ENCODE measurements at places on chromosomes 5 and 9.

DNA sequence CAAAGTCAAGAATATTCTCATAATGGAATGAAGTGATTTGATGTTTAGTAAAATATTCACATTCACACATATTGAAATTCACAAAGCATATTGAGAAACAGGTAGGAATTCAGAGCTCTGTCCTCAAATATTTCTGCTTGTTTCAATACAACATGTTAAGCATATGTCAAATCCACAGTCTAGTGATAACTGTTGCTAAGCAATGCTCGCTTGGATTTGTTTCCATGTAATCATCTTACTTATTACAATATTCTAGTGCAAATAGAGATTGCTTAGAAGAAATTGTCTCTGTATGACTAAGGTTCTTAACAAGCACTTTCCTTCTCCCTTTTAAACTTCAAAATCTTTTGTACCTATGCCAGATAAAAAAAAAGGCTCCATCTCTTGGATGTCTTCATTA lies 995.7 kb downstream of the CDH18 start:
- DNase-seq: no peak

GRCh38 chr9:81848472-81848871 lies 79.8 kb upstream of the SPATA31D4 start:
- no peak for DNase-seq

DNA sequence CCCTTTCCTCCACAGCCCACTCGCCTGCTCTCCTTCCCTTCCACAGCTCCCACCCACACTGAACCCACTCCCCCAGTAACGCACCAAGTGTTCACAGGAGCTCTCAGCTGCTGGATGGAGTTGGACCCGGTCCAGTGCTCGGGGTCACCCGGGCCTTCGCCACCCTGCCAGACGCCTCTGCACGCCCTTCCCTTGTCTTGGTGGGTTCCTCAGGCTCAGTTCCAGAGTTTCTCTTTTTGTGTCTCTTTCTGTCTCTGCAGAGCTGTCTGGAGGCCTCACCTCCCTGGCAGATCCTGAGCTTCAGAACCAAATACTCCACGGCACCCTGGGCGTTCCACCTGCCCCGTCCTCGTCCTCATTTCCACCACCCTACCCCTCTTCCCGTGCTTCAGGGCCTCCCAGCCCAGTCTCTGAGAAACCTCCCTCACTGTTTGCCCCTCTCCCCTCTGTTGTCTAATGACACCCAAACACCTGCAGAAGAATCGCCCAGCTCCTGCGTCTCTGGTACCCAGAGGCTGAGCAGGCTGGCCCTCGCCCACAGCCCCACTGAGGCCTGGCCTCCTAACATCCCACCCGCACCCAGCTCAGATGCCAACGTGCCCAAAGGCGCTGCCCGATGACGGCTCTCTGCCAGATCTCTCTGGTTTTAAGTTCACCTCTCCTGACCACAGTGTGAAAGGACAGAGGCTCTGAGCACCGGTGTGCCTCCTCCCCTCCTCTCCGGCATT lies 74.3 kb downstream of the COL23A1 start:
- DNase-seq: no peak

- DNase-seq: no peak
These were observed 48.3 kb downstream of the PALM2AKAP2 start for GRCh38 chr9:109828254-109828653.

DNA sequence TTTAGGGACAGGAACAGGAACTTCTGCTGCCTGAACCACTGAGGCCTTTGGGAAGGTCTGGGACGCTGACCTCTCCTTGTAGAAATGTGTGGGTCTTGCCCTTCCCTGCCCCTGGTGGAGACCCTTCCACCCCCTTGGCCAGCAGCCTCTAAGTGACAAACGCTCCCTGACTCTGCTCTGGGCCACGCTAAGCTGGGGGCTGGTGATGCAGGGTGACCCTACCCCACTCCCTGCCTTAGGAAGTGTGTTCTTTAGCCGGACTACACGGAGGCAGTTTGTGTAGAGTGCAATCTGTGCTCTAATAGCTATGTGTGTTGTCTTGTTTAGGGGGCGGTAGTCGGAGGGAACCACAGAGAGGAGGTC lies 123.0 kb downstream of the COL23A1 start:
- no peak for DNase-seq

Data from hippocampal formation (tissue), 2 donors.